ENCODE measurements at places on chromosomes 3 and 15.

DNA sequence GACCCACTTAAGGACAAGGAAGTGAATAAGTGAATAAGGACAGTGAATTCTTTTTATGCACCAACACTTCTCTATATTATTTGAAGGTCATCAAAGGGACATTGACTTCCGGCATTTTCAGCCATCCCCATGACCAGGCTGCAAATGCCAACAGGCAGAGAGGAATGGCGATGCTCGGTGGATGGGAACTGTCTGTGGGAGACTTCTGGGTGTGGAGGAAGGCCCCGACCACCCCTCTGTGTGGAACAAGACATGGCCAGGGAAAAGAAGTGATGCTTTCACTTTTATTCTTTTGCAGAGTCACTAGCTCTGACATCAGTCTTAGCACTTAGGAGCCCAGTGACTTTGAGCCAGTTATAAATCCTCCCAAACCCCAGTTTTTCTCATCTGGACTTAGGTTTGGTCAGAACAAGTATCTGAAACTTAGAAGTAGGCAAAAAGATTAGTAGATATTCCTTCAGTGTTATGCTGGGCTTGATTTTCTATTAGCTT, 84.5 kb downstream of the KBTBD8 start:
- no peak for DNase-seq

- DNase-seq, result no peak
Observed at GRCh38 chr15:26891448-26892181, 24.8 kb downstream of the GABRA5 start.

- DNase-seq, result no peak
Observed at GRCh38 chr3:65597226-65597951, 441.3 kb downstream of the MAGI1 start.

DNA sequence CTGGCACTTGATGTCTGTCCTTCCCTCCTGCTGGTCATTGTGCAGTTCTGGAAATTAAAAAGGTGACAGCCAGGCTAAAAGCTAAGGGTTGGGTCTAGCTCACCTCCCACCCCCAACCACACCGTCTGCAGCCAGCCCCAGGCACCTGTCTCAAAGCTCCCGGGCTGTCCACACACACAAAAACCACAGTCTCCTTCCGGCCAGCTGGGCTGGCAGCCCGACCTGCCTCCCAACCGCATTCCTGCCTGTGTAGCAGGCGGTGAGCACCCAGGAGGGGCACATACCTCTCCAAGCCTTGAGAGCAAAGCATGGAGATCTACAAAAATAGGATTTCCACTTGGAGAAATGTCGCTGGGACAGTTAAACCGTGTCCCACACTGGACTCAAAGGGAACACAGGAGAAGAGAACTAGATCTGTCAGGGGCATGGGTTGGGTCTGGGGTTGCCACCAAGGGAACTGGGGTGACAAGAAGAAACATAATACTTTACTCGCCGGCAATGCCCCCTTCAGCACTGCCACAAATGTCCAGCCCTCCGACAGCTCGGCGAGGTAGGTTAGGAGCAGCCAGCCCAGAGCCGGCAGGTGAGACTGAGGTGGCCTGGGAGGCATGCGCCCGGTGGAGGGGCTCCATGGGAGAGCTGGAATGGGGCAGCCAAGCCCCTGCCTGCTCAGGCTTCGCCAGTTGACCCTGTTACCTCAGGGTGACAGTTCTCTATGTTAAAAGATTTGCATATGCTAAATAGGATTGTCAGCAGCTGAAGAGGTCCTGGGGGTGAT, 52.2 kb downstream of the EXOG start:
- no peak for DNase-seq

- DNase-seq, result no peak
Observed at GRCh38 chr3:57770009-57770827, 14.1 kb downstream of the SLMAP start.

DNA sequence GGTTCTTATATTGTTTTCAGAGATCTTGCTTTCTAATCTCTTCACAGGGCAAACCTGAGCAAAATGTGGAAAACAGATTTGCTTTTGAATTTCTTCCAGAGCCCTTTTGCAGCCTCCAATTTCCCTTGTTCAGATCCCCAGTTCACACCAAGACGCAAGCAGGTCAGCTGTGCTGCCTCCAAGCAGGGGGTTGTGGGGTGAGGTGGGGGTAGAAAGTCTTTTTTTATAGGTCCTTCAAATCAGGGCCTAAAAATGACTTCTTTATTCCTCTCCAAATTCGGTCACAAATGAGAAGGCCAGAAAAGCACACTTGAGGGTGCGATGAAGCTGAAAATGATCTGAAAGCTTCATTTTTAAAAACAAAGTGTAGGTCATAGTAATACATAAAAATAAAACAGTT, 26.3 kb upstream of the AVEN start:
- DNase-seq, result no peak

DNA sequence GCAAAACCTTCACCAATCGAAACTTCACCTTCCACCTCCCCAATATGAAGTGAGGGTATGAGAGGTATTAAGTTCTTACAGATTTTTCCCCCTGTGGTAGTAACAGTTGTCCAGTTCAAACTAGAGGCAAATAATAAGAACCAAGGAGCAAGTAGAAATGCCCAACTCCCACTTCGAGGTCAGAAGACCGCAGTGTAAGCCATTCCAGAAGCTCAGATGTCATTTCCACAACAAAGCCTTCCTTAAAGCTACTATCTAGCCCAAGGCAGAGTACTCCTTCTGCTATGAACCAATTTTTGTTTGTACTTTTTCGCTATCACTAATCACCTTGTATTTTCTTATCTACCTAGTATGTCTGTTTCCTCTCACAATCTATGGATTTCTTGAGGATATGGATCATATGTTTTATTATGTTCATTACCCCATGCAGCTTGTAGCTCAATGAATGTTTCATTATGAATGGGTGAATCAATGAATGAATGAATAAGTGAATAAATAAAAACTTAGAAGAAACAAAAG, 235.7 kb upstream of the KCNMB2 start:
- no peak for DNase-seq

GRCh38 chr3:34678575-34678974, 880.1 kb downstream of the PDCD6IP start:
- DNase-seq, result no peak

All from GM12891 (cell line).